ENCODE measurements at places on chromosomes 13 and 19.

- DNase-seq: no peak
These were observed 37.3 kb downstream of the CAPN12 start for GRCh38 chr19:38706792-38707511.

DNA sequence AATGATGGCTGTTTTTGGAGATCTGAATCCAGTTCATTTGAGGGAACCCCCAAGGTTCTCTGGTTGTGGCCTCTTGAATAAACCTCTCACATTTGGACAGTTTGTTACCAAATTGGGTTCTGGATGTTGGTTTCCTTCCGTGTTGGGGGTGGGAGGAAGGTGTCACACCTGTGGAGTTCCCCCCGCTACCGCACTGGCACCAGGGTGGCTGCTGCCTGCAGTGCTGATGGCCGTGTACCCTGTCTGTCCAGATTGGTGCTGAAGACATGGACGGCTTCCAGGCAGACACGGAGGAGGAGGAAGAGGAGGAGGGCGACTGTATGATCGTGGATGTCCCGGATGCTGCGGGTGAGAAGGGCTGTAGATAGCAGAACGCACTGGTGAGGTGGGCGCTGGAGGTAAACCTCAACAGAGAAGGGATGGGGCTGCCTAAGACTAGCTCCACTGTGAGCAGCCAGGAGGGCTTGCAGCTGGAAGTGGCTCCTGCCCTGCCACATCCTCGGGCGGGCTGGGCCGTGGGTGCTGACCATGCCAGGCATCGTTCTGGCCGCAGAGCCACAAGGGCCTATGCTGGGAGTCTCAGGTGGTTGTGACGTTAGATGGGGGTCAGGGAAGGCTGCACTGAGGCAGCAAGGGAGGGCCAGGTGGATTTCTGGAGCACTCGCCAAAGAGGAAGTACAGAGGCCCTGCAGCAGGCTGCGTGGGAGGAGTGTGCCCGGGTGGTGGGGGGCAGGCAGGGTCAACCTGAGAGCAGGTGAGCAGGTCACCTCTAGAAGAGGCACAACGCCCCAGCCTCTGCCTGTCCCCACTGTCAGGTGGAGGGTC is 15.4 kb downstream of the UBXN6 start:
- DNase-seq: no peak

DNA sequence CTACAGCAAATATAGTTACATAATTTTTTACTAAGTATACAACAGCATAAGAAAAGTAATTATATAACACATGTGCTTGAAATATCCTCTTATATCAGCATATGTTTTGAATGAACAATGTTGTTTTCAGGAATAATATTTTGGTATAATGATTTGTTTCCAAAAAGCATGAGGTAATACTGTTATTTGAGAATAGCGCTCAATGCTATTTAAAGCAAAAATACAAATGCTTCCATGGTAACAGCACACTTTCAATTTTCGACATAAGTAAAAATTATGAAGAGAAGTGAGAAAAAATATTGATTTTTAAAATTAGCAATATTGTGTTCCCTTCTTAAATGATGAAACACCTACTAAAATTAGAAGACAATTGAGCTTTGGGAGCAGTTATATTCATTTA is 715.9 kb upstream of the ATXN8OS start:
- DNase-seq: no peak

DNA sequence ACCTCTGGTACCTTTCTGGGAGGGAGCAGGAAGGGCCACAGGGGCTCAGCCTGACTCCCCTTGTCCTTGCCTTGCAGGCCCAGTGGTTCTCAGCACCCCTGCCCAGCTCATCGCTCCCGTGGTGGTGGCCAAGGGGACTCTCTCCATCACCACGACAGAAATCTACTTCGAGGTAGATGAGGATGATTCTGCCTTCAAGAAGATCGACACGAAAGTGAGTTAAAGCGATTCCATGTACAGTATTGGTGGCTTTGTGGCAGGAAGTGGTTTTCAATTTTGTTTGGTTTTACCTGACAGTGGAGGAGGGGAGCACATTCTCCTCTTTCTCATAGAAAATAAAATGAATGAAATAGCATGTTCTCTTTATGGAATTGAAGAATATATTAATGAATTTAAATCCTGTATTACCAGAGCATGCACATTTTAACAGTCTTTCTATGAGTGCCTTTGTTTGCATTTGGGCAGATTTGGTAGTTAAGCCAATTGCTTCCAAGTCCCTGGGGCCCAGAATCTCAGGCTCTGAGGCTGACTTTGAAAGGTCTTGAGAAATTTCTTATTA is 4.1 kb downstream of the MAB21L1 start:
- DNase-seq: no peak

GRCh38 chr13:113771709-113772331 is 12.8 kb downstream of the TMEM255B start:
- no peak for DNase-seq

DNA sequence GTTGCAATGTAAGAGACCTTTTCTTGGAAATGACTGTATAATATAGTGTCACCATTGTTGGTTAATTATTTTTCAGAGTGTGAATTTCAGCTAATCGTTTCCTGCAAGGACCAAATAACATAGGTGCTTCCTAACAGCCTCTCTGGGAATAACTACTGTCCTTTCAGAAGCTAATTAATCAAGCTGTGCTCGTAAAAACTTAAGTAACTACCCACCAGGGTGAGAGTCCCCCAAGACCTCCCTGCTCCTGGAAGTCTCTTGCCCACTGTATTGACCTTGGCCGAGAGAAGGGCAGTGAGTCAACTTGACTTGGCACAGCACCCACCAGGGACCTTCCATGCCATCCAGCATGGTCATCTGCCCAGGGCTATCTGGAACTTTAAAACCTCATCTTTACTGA is 50.3 kb downstream of the UQCRFS1 start:
- DNase-seq: no peak

DNA sequence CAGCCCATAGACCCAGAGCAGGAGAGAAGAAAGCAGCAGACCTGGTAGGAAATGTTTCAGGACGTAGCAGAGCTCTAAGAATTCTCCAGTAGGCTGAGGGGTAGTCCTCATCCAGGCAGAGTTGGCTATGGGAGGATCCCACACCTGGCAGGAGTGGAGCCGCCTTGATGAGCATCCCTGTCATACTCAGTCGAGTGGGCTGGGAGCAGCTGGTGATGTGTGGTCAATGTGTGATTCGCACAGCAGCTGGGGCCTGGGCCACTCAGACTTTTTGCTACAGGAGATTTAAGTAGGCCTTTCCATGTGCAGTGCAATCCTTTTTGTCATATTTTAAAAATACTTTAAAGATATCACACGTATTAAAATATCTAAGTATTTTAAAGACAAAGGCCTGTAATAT is 56.6 kb downstream of the MYO16 start:
- no peak for DNase-seq

GRCh38 chr19:31560086-31561060 is 211.1 kb upstream of the TSHZ3 start:
- no peak for DNase-seq

DNA sequence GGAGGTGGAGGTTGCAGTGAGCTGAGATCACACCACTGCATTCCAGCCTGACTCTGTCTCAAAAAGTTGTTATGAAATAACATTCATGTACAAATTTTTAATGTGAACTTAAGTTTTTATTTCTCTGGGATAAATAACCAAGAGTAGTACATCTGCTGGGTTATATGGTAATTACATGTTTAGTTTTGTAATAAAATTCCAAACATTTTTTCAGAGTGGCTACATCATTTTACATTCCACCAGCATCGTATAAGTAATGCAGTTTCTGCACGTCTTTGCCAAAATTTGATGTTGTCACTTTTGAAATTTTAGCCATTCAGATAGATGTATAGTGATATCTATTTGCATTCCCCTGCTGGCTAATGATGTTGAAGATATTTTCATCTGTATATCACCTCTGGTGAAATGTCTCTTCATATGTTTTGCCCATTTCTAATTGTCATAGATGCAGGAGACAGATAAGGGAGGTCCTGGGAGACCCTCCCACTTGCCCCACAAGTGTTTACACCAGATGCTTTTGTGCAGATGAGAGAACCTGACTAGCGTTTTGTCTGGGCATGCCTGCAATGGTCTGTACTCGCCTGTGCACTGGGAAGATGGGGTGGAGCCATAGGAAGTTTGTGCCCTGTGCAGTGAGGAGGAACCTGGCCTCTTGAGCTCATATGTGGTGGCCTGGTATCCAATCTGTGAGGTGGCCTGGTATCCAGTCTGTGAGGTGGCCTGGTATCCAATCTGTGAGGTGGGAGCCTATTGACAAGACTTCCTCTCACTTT is 12.7 kb upstream of the KBTBD6 start:
- DNase-seq: no peak

DNA sequence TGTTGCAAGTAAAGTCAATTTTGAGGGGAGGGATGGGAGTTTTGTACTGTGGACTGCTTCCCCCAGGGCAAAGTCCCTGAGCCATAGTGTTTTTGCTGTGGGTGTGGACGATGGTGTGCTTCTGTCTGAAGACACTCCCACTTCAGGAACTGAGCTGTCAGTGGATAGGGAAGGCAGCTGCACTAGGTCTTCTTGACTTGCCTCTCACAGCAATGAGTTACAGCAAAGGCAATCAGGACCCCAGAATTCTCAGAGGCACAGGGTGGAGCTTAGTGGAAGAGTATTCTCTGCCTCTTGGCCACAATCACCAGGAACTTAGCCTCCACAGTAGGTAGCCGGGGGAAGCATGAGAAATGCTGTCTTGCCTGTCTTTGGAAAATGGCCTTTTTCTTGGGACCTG is 1416.6 kb upstream of the MIR17HG start:
- peak; percentile 3 for DNase-seq

DNA sequence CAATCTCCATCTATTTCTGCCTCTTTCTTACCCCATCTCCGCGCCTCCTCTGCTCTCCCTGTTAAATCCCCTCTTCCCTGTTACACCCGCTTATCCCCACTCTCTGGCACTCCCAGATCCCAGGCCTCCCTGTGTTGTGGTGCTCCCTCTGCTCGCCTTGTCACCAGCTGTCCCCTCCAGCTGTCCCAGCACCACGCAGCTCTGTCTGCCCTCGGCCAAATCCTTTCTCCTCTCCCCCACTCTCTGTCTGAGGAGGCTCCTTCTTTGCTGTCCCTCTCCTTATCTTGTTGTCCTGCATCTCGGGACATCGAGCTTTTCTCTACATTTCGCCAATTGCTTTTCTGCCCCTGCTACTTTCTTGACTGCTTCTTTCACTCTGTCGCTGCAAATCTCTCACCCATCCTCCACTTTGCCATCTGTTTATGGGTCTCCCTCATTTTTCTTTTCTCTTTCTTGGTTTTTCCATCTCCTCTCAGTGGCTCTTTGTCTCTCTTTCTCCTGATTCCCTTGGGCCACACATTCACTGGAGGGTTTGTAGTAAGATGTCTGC is 941 bp downstream of the ZNF160 start:
- no peak for DNase-seq

- no peak for DNase-seq
These were observed 113.5 kb downstream of the FOXO1 start for GRCh38 chr13:40552895-40553294.
